ENCODE measurements at places on chromosomes 3 and 15. TPM values are rescaled to one million over a fixed set of nuclear protein-coding genes. Genes with fewer than 3 reads are reported as not detected.

The FSIP1 gene
- 1.2 TPM for total RNA-seq

The CLDN16 gene
- total RNA-seq = 73.5 TPM

The GCHFR gene
- total RNA-seq = 26.7 TPM

The GRAMD2A gene
- total RNA-seq = 0.82 TPM

The PLA2G4E gene
- total RNA-seq = 0.29 TPM

The ST8SIA2 gene
- total RNA-seq = 4.4 TPM
